ENCODE measurements at places on chromosomes 11 and 22.
A peak's percentile ranks its signal among the peaks of the same experiment; 100 is the strongest.

DNA sequence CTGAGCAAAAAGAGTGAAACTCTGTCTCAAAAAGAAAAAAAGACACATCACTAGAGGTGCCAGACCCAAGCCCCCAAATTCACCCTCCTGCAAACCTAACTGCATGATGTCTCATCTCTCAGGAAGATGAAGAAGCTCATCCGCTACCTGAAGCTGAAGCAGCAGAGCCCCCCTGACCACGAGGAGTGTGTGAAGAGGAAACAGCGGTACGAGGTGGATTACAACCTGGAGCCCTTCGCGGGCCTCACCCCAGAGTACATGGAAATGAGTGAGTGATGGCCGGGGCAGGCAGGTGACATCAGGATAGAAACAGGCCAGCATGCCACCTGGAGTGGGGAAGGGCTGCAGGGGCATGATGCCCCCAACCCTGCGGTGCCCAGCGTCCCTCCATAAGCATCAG, 36.0 kb upstream of the FADD start:
- DNase-seq: no peak

DNA sequence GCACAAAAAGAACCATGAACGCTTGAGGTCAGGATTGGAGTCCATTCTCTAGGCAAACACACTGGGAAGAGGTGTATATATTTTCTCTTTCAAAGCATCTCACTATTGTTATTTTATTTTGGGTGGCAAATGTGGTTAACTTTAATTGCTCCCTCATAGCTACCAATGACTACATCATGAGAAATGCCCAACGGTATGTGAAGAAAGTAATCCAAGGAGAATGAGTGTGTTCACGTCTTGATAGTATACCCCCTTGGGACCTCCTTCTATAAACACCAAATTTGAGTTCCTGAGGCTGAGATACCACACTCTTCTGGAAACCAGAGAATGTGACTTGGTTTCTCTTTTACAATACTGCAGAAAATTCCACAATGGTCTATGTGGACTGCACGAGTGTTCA, 15.8 kb downstream of the OR8D1 start:
- DNase-seq: no peak

- DNase-seq: no peak
Observed at GRCh38 chr11:74695705-74696280, 35.4 kb downstream of the CHRDL2 start.

DNA sequence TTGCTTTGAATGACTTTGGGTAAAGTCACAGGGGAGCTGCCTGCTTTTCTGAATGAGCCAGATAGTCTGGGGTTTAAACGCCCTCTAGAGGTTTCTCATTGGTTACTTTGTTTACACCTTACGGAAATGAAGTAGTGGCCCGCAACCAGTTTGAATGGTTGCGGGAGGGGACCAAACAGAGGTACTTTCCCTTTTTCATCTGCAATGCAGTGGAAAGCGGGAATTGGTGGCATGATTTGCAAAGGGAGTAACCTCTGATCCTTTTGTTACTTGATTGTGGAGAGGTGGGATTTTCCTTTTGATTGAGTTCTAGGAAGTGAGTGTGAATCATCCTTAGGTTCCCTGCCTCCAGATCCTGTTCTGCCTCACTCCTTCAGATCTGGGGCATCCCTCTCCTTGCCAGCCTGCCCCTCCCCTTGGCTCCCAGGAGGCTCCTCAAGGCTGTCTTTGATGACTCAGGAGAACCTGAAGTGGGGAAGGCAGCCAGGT, 15.9 kb upstream of the GLYATL1 start:
- peak; percentile 22 for DNase-seq

- no peak for DNase-seq
Observed at GRCh38 chr11:6626971-6627761, 7.9 kb upstream of the TPP1 start.

GRCh38 chr11:68403831-68404230, 56.7 kb upstream of the PPP6R3 start:
- DNase-seq: no peak

GRCh38 chr11:23359297-23359696, 499.0 kb upstream of the CCDC179 start:
- DNase-seq: no peak

- DNase-seq: no peak
Observed at GRCh38 chr11:122275508-122275907, 159.5 kb upstream of the BLID start.

GRCh38 chr11:100984668-100985067, 144.9 kb downstream of the PGR start:
- no peak for DNase-seq

- no peak for DNase-seq
Observed at GRCh38 chr11:126581871-126582648, 226.6 kb downstream of the ST3GAL4 start.

DNA sequence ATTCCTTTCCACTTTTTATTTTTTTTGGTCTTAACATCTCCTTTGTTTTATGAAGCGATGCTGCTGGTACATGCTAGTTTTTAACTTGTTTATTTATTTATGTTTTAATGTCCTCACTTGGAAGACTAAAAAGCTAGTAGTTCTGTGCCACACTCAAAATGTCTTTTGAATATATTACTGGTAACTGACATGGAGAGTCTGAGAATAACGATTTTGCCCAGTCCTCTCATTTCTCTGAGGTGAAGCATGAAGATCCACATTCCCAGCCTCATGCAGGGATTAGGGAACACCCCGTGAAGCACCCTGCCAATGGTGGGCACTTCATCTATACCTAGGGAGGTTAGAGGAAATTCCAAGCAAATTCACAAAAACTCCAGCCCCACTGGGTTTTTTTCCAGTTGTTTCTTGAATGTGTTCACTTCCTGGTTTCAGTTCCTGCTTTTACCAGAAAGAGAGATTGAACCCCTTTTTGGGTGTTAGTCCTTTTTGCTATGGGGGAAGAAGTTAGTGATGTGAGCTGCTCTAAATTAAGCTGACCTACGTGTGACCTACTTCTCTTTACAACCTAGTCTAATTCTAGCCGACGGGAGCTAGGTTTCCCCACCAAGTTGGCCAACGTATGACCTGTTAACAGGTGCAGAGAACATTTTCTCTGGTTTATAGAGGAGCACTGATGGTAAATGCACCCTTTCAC, 106.1 kb downstream of the SLC1A2 start:
- DNase-seq: no peak

DNA sequence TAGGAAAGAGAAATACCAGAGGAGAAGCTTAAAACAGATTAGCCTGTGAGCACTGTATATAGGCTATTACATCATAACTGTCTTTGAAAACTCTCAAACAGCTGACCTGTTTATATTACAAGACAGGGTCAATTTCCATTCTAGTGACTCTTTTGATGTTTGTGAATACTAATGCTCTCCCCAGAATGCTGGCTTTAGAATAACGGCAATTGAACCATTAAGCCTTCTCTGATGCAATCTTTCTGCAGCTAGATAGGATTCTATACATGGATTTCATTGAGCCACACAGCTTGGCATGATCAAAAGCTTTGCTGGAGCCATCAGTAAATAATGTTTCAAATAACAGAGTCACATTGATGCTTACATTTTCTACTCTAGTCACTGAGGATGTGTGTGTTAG, 122.7 kb upstream of the FAT3 start:
- no peak for DNase-seq
